ENCODE measurements at places on chromosomes 5 and 9. TPM values are rescaled to one million over a fixed set of nuclear protein-coding genes. Genes with fewer than 3 reads are reported as not detected.

DNA sequence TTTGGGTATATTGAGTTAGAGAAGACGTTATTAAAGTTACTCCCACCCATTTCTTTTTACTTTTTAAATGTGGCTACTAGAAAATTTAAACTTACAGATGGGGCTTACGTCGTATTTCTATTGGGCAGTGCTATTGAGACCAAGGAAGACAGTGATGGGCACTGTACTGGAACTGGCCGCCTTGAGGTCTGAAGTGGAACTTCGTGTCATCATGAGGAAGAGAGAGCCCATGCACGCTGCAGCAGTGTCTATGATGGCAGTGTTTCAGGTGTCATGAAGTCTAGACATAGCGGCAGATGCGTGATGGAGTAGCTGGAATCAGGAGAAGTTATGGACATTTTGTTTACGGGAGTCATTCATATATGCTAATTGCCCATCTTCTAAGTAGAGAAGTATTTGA lies 143.7 kb downstream of the LRRC70 start:
- no peaks in the 10 kb centered on the region for H3K36me3 ChIP-seq
- no peaks in the 10 kb centered on the region for H3K4me1 ChIP-seq
- H3K4me3 ChIP-seq, result no peak overlapping the region

DNA sequence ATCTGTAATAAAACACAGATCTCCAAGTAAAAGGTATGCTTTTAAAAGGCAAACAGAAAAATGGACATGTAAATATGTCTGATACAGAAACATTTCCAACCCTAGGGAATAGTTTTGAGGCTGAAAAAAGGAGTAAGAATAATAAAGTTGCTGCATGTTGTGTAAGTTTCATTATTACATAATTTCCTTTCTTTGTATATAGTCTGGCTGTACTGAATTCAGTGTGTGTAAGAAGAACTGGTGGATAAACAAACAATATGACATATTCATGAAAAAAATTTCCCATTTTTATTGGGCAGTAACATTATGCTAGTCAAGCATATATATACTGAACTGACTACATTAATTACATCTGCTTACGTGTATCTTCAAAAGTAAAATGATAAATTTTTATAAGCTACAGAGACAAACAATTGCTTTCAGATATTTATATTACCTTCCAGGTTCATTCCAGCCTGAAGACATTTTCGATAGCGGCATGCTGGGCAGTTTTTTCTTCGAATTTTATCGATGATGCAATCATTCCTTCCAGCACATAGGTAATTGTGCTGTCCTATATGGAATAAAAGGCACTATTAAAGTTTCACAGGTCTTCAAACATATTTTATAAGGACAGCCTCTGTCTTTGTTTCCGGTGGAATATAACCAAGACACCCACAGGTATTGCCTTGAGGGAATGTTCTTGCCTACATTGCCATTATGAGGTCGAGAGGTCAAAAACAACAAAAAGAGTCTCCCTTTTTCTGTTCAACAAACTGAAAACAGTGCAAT lies 93.6 kb downstream of the NR3C1 start:
- H3K36me3 ChIP-seq, result peaks cover 86% of the 10 kb centered on the region
- H3K4me1 ChIP-seq, result peaks cover 72% of the 10 kb centered on the region
- H3K4me3 ChIP-seq, result no peak overlapping the region
- H3K27ac ChIP-seq, result peak overlapping the region; percentile 2
- DNase-seq, result no peak

DNA sequence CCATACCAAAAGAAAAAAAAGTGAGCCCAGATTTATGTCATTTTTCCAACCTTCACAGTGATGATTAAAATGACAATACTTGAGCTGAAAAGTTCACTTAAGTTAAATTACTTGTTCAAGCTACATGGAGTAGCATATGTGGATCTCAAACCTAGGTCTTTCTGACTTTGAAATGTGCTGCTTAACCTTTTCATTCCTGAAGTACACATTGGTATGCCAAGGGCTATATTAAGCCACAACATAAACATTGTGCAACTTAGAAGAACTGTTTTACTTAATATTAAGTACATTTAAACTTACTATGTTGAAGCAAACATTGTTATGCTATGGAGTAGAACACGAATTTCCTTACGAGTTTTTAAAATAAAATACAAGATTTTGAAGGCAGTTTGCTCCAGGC lies 105.0 kb downstream of the GIN1 start:
- H3K4me1 ChIP-seq, result no peaks in the 10 kb centered on the region
- no peaks in the 10 kb centered on the region for H3K27me3 ChIP-seq

DNA sequence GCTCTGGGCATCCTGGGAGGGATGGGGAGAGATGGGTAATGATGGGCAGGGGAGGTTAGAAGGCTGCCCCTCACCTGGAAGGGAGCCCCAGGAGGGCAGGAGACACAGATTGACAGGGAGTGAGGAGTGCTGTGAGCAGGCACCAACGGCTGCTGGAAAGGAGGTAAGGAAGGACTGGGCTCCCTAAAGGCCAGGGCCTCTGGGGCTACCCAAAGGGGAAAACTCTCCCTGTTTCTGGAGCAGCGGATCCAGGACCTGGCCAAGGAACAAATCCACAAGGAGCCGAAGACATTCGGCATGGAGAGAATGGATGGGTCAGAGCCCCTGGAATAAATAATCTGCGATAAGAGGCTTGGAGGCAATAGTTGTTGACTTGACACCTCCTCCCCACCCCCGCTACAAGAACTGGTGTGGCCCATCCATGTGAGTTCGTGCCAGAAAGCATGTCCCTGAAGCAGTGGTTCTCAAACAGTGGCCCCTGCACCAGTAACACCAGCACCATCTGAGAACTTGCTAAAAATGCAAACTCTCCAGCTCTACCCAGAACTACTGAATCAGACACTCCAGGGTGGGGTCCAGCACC lies 208.3 kb downstream of the GABBR2 start:
- no peak overlapping the region for H3K4me3 ChIP-seq
- no peaks in the 10 kb centered on the region for H3K27me3 ChIP-seq
- H3K36me3 ChIP-seq, result no peaks in the 10 kb centered on the region
- DNase-seq, result no peak
- H3K27ac ChIP-seq, result no peak overlapping the region

Gene ENTPD2
- total RNA-seq, result not detected

DNA sequence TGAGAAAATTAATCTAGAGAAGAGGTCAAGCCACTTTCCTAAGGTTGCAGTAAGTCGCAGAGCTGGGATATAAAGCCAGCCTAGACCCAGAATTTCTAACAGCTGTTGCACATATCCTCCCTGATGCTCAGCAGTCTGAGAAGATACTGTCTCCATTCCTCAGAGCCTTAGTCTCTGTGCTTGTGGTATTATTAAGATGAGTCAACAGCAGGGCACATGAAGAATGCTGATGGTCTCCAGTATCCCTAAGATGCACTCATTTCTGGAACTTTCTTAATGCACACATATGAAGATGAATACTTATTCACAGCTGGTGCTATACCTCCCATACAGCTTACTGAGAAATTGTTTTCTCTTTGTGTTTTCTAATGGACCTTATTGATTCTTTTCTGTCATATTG lies 32.5 kb downstream of the SGCD start:
- no peaks in the 10 kb centered on the region for H3K4me1 ChIP-seq
- H3K27me3 ChIP-seq, result no peaks in the 10 kb centered on the region

All from SJSA1 (cell line).